ENCODE measurements at places on chromosomes 12 and 14.

- no peak for DNase-seq
Observed at GRCh38 chr14:70784886-70785285, 24.4 kb downstream of the MAP3K9 start.

DNA sequence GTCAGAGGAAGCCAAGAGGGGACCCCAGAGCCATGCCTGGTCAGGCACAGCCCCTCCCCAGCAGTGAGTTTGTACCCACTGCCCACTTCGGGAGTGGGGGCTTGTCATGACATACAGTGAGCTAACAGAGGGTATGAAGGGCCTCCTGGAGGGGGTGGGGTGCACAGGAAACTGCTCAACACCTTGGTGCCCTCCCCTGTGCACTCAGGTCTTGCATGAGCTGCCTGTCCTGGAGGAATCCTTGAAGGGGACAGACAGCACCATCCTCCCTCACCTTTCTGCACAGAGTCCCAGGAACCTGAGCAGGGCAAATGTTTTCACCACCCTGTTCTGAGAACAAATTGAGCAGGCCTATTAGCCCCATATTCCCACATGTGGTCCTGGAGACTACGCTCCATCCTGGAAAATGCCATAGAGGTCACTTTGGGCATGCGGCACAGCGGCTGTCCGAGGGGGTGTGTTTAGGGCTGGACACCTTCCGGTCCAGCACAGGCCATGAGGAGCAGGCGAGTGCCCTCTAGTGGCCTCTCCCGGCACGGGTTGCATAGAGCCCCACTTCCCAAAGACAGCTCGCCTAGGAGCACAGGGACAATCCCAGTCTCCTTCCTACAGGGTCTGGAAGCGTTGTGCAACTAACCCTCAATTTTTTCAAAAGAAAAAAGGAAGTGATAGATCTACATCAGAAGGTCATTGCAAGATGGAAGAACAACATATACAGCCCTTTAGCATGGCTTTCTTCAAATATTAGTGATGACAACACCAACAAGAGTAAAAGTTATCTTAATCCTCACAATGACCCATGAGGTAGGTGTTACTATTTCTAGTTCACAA, 31.9 kb upstream of the ZFP36L1 start:
- DNase-seq, result peak; percentile 89

GRCh38 chr12:106258935-106259334, 11.1 kb upstream of the CKAP4 start:
- DNase-seq, result no peak

DNA sequence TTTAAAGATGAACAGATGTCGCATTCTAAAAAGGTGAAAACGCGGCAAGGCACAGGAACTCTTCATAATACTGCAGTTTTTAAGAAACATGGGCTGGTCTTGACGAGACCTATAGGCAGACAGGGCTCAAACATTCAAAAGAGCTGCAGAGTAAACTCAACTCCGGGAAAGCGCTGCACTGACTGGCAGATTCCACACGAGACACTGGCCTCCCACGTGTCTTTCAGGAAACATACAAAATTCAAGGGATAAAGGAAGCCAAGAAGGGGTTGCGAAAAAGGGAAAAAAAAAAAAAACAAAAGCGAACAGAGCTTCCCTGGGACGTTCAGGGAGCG, 614 bp upstream of the ARF6 start:
- DNase-seq, result no peak

GRCh38 chr12:102920271-102920670, 3.2 kb upstream of the PAH start:
- DNase-seq, result no peak

- DNase-seq, result peak; percentile 52
Observed at GRCh38 chr12:52006726-52007157, at the start of gene TAMALIN. Gene TAMALIN, plus strand, starts transcription at chr12:52006946. Its CDS starts 74 bp downstream, at chr12:52007020.

- DNase-seq, result no peak
Observed at GRCh38 chr12:50100561-50100960, 3.2 kb upstream of the GPD1 start.

GRCh38 chr12:58809064-58809607, 111.2 kb downstream of the LRIG3 start:
- no peak for DNase-seq

DNA sequence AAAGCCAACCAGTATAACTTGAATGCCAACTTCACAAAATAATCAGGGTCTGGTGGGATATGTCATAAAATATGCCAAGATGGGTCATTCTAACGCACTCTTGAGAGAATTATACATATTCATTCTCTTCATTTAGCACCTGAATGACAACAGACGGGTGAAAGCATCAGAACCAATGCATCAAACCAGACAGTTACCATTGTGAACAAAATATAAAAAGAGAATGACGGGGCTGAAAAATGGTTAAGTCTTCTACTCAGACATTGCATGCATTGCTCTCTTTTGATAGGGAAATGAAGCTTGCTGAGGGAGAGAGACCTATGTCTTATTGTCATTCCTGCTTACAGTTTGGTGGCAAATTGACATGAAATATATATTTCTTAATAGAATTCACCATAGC, 702.1 kb downstream of the NOVA1 start:
- DNase-seq, result no peak

GRCh38 chr14:76277586-76278130, 98.3 kb upstream of the ESRRB start:
- DNase-seq, result no peak

GRCh38 chr14:61268812-61269211, 12.3 kb downstream of the TMEM30B start:
- no peak for DNase-seq

- no peak for DNase-seq
Observed at GRCh38 chr14:102194856-102195255, 55.2 kb downstream of the WDR20 start.

- peak; percentile 35 for DNase-seq
Observed at GRCh38 chr14:32561520-32561919, 232.4 kb downstream of the AKAP6 start.

DNA sequence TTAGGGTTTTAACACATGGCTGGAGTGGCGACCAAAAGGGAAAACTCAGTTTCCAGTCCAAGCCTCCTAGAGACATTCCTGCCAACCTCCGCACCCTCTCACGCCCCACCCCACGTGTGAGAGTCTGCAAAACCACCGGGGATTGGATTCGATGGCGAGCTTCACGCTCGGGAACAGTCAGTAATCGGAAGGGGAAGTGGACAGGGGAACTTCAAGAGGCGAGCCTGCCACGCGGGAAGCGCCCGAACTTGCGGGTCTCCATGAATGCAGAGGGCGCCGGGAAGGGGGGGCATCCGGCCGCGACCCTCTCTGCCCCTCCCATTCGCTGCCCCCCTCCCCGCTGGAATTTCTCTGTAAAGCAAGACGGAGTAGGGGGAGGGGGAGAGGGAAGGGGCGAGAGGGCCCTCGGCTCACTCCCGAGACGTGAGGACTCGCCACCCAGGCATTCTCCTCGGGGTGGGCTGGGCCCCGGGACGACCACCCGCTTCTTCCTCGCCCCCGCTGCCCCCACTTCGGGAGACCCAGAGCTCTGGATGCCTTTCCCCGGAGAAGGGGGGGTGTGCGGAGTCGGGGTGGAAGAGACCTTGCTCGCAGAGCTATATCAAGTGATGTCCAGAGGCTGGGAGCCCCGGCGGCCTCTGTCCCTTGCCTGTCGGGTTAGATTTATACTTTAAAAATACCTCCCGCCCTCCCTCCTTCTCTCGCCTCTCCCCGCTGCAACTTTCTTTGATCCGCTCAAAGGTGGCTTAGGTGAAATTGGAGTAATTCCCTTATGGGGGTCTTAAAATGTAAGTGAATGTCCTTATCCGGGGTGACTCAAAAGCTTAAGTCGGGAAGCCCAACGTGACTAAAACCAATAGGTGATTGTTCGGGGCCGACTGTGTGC, 2.5 kb upstream of the CCND2 start:
- DNase-seq, result peak; percentile 81

DNA sequence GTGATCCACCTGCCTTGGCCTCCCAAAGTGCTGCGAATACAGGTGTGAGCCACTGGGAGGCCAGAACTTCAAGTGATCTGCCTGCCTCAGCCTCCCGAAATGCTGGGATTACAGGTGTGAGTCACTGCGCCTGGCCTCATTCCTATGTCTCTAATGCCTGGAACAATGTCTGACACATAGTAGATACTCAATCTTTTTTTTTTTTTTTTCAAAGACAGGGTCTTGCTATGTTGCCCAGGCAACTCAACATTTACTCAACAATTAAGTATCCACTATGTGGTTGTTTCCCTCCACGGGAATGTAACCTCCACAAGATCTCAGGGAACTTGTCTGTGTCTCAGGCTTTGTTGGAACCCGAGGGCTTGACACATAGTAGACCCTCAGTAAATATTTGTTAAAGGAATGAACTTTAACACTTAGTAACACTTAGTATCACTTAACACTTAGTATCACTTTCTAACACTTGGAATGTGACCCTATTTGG, 3.0 kb upstream of the TMEM120B start:
- no peak for DNase-seq

DNA sequence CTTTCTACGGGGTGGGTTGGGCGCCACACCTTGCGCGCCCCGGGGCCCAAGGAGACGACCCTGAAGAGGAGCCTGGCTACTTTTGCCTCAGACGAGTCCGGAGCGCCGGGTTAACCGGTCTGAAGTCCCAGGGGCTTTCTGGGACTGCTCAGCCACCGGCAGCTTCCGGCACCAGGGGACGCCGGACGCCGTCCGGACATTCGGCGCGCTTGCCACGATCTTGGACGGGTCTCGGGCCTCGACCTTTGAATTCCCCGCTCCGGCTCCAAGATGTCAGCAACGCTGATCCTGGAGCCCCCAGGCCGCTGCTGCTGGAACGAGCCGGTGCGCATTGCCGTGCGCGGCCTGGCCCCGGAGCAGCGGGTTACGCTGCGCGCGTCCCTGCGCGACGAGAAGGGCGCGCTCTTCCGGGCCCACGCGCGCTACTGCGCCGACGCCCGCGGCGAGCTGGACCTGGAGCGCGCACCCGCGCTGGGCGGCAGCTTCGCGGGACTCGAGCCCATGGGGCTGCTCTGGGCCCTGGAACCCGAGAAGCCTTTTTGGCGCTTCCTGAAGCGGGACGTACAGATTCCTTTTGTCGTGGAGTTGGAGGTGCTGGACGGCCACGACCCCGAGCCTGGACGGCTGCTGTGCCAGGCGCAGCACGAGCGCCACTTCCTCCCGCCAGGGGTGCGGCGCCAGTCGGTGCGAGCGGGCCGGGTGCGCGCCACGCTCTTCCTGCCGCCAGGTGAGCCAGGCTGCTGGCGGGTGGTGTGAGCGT, at the start of gene ACOT4:
Gene ACOT4, plus strand, starts transcription at position 184 of the 760 bp plus-strand sequence. Its CDS starts 87 bp downstream, at position 271.
- DNase-seq, result peak; percentile 84

DNA sequence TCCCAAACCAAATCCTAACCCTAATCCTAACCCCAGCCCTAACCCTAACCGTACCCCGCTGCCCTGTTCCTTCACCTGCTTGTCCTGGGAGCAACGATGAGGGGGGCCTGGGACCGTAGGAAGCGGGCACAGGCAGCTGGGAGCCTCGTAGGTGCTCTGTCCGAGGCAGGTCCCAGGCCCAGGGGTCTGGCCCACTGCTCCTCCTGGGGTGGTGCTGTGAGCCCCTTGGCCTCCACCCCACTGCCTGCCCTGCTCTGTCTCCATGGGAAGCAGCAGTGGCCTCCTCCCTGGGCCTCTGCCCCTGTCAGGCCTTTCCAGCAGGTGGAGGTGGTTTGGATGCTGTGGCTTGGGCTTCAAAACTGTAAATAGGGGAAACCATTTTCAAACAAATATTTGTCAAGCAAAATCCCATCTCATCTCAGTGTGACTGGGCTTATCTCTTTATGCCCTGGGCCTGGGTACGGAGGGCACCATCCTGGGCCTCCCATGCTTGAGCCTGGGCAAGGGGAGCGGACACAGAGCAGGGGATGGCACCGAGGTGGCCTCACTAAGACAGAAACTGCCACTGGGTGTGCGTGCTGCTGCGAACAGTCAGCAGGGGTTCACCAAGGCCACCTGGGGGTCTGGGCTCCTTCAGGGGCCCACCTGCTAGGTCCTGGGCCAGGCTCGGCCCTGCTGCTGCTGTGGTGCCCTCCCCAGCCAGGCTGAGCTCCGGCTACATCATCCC, 3.7 kb upstream of the BEGAIN start:
- peak; percentile 3 for DNase-seq

GRCh38 chr14:84882830-84883229, 647.1 kb upstream of the FLRT2 start:
- DNase-seq, result no peak

- no peak for DNase-seq
Observed at GRCh38 chr12:41802803-41803202, 341.9 kb downstream of the GXYLT1 start.

DNA sequence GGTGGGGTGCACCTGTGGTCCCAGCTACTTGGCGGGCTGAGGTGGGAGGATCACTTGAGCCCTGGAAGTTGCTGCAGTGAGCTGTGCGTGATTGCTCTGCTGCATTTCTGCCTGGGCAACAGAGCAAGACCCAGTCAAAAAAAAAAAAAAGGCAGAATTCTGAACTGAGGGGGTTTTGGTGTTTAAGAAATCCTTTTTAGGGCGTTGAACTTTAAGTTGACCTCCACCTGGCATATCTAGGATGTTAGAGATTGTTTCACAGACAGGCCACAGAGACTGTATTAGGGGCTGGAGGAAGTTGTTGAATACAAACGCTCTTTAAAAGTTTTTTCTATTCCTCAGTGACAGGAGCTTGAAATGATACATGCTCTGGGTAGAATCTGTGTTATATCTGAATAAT, 60.5 kb downstream of the FBXW8 start:
- DNase-seq, result no peak

- DNase-seq, result no peak
Observed at GRCh38 chr12:110943373-110943772, 23.0 kb upstream of the MYL2 start.

GRCh38 chr14:61528591-61529021, 166.7 kb upstream of the HIF1A start:
- no peak for DNase-seq

GRCh38 chr14:22896356-22896755, 13.3 kb downstream of the REM2 start:
- no peak for DNase-seq

GRCh38 chr12:82635263-82635662, 51.4 kb upstream of the TMTC2 start:
- no peak for DNase-seq

GRCh38 chr12:6337958-6338433, 3.9 kb downstream of the TNFRSF1A start:
- no peak for DNase-seq

DNA sequence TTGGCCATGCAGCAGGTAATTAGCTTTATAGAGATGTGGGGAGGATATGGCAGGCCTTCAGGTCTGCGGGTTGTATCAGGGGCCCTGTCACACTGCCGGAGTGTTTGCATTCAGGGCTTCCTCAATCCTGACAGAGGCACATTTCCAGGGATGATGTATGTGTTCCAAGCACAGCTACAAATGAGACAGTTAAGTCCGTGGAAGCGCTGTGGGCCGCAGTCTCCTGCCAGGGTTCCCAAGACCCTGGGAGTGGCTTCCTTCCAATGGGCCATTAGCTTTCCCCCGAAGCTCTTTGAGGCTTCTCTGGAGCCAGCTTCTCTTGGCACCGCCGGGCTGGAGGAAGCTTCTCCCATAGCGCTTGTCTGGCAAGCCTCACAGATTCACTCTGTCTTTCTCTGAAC, 1524.7 kb upstream of the TMEM132C start:
- DNase-seq, result peak; percentile 65

DNA sequence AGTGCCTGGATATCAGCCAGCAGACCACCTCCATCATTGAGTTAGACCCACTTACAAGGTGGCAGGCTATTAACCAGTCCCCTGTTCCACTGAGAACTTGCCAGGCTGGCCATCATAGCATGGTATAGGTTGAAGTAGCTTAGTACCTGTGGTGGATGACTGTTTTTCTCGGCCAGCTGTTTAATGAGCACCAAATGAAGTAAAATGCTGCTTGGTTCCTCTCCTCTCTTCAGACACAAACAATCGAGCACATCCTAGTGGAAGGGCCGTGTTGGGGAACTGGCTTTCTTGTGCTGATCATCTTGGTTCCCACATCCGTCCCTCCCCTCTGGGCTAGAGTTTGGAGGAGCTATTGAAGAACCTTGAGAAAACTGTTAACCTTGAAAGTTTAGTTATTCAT, 486.2 kb downstream of the RAD51B start:
- no peak for DNase-seq
